ENCODE measurements at places on chromosomes 7 and 10. TPM values are rescaled to one million over a fixed set of nuclear protein-coding genes. Genes with fewer than 3 reads are reported as not detected.

DNA sequence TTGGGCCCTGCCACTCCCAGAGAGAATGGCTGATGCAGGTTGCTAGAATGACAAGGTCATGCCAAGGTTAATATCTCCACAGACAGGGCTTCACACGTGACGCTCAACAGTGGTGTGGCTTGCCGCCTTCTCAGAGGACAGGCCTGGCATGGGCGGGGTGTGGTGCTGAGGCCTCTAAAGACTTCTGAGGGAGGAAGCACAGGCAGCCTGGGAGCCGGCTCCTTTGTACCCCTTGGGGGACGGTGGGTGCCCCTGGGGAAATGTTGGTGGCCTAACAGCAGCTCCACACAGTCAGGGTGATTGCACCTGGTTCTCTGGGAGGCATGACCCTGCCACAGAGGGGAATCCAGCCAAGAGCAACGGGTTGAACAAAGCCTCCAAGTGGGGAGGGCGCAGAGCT is 115.1 kb downstream of the PKD1L1 start:
- DNase-seq = no peak

DNA sequence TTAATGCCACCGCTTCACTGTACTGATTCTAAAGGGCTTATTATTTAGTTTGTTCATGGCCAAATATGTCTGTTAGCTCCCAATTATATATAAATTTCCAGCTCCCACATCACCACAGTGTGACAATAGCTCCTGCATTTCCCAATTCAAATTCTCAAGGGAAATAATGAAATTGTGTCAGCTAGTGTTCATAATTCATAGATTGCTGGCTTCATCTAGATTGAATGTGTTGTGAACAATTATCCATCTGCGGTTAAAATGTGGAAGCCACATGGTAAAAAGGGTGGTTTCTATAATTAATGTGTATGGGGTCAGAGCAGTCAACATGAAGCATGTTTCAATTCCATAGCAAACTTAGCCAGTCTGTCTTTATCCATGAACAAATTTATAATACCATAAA is 154.3 kb downstream of the SEMA3E start:
- no peak for DNase-seq

DNA sequence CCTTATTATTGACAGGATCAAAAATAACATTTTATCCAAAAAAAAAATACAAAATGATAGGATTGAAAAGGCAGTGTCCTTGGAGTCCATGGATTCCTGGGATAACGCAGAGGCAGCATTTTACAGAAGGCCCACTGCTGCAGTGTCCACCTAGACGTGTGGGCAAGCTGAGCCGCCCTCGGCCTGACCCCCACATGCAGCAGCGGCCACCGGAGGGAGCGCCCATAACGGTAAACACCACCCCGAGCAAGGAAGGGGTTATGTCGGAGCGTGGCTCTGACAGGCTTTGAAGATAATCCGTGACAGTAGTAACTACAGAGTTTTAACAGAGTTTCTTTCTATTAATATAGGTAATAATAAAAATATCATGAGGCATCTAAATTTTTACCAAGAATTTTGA is 45.3 kb upstream of the PITRM1 start:
- no peak for DNase-seq

GRCh38 chr10:33212061-33212748 is 122.3 kb downstream of the NRP1 start:
- no peak for DNase-seq

DNA sequence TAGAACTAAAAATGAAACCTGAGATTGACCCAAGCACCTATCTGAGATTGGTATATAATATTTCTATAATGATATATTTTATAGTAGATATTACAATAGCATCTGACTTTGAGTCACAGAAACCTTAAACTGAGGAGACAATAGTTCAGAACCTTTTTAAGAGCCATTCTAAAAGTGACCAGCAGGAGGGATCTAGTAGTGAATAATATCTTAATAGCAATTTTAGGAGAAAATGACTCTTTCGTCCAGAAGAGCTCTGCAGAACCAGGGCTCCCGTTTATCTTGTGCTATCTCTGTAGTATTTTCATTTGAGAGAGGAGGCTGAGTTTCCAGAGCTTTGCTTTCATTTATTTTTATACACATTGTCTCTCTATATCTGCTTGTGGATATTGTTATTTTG is 68.1 kb downstream of the PODXL start:
- DNase-seq = no peak

DNA sequence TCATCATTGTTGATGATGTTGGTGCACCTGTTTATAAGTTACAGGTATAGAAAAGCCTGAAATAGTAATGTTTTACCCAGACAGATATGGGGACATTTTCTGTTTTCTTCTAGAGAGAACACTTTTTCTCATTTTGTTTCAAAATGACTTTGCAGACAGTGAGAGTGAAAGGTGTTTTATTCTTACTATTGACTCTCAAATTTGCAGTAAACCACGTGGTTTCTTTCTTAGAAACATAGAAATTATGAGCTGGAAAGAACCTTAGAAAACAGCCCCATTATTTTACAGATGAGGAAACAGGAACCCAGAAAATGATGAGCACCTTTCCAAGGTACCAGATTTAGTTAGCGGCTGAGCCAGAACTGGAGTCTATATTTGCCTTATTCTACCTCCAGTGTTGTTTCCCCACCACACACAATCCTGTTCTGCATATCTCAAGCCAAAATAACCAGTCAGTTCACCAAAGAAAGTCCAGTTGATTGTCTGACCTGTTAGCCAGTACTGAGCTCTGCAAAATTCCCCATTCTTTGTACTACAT is 138.9 kb upstream of the AHR start:
- DNase-seq = no peak

DNA sequence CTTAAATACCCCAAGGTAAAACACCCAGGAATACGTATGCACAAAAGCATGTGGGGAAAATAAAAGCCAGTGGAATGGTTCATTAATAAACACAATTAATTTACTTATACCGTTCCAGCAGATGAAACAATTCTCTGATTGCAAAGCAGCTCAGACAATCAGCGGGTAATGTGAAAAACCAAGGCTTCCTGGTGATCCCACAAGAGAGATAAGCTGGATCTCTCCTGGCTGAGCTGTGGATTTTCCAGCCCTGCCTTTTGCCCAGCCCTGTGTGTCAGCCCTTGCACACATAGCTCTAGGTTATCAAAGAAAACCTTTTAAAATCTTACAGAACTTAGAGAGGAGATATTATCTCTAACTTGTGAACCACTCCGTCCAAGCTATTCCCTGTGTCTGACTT is 1010.7 kb upstream of the AUTS2 start:
- no peak for DNase-seq

DNA sequence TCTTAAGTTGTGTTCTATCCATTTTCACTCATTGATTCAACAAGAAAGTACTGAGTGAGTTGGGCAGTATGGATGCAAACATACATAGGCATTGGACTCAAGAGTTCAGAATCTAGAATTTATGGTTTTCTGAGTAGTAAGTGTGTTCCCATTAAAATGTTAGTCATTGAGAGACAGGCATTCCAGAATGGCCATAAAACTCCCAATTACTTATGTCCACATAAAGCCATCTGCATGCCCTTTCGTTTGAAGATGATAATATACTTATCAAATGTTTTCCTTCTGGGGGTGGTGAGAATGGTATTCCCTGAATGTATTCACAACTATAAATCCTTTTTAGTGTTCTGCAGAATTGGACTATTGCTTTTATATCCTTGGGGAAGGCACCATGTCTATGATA is 131.6 kb downstream of the CD36 start:
- no peak for DNase-seq

GRCh38 chr10:123408660-123409059 is 254.5 kb downstream of the BUB3 start:
- no peak for DNase-seq

Gene FXYD4
- 0.98 TPM for total RNA-seq

Gene ITIH5
- 15.6 TPM for total RNA-seq

Gene ZSCAN25
- total RNA-seq = 10.4 TPM

All from colonic mucosa (tissue), 4 donors.